ENCODE measurements at places on chromosomes 1 and 21. TPM values are rescaled to one million over a fixed set of nuclear protein-coding genes. Genes with fewer than 3 reads are reported as not detected.

The ATP1A4 gene
- not detected for total RNA-seq

The ZSCAN20 gene
- total RNA-seq, result 1.8 TPM

DNA sequence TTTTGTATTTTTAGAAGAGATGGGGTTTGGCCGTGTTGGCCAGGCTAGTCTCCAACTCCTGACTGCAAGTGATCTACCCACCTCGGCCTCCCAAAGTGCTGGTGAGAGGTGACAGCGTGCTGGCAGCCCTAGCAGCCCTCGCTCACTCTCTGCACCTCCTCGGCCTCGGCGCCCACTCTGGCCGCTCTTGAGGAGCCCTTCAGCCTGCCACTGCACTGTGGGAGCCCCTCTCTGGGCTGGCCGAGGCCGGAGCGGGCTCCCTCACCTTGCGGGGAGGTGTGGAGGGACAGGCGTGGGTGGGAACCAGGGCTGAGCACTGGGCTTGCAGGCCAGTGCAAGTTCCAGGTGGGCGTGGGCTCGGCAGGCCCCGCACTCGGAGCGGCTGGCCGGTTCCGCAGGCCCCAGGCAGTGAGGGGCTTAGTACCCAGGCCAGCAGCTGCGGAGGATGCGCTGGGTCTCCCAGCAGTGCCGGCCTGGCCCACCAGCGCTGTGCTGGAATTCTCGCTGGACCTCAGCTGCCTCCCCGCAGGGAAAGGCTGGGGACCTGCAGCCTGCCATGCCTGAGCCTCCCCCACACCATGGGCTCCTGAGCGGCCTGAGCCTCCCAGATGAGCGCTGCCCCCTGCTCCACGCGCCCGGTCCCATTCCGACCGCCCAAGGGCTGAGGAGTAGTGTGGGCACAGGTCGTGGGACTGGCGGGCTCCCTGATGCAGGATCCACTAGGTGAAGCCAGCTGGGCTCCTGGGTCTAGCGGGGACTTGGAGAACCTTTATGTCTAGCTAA, 3.4 kb upstream of the LBR start:
- no peak overlapping the region for H3K27ac ChIP-seq
- peaks cover 6% of the 10 kb centered on the region for H3K36me3 ChIP-seq
- DNase-seq, result no peak
- peaks cover 11% of the 10 kb centered on the region for H3K27me3 ChIP-seq
- H3K4me1 ChIP-seq, result peaks cover 18% of the 10 kb centered on the region

DNA sequence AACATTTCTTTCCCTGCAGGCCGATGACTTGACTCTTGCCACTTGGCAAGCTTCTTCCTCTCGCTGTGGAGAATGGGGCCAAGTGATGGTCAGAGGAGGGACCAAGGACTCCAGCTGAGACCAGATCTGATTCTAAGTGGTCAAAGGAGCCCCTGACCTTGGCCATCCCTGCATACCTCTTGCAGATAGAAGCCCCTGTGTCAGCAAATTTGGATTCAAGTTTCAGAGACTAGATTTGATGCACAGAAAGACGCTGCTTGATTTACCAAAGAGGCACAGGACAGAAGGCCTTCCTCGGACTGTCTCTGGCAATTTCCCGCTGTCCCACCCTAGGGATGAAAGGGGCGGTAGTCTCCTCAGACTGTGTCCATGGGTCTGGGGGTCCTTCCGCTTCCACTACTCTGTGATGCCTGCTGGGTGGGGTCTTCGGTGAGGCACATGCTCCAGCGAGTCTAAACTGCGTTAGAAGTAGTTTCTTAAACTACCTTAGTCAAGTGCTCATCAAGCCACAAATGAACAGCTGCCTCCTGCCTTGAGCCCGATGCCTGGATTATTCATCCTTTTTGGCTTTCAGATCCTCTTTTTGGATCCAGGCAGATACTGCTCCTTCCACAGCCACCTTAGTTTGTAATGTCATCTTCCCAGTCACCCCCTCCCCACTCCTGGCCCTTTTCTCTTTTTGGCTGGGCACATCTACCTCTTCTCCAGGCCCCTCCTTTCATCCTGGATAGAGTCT, 31.8 kb upstream of the RBM15 start:
- DNase-seq, result no peak
- H3K4me1 ChIP-seq, result no peaks in the 10 kb centered on the region
- no peak overlapping the region for H3K27ac ChIP-seq
- H3K36me3 ChIP-seq, result no peaks in the 10 kb centered on the region
- H3K4me3 ChIP-seq, result no peak overlapping the region

- no peak overlapping the region for H3K4me3 ChIP-seq
- H3K36me3 ChIP-seq, result no peaks in the 10 kb centered on the region
- no peak for DNase-seq
- H3K27me3 ChIP-seq, result peaks cover 19% of the 10 kb centered on the region
- H3K27ac ChIP-seq, result no peak overlapping the region
Observed at GRCh38 chr1:93605812-93606512, 75.7 kb downstream of the BCAR3 start.
